ENCODE measurements at places on chromosomes 1 and 21.

DNA sequence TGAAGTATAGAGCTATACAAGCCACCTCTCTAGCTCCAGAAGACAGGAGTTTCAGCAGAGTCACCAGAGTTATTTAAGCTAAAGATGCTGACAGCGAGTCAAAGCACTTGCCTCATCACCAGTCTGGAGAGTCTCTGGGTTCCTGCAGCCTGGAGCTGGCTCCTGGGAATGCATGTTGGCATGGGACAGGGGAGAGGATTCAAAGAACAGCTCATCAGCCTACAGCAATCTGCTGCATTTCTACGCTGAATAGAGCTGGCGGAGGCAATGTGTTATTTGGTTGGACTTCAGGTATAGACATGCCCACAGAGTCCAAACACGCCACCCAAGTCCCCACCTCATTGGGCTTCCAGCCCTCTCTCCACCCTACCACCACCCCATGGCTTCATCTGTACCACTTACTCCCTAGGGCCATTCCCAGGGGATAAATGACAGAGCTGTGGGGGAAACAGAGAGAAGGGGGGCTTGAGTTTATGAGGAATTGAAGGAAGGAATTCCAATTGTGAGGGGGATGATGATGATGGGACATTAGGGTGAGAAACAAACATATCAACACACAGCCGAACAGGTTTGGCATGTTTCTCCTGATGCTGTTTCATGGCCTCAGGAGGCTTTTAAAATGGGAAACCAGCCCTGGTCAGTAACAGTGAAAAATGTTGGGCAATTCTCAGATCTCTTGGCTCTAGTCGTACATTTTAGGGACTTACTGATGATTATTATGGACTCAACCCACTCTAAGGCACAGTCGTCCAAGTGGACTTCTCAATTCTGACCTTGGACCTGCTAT lies 58.4 kb downstream of the PLEKHA6 start:
- no peak for DNase-seq

GRCh38 chr1:91057784-91058183 lies 35.9 kb upstream of the ZNF644 start:
- no peak for DNase-seq

DNA sequence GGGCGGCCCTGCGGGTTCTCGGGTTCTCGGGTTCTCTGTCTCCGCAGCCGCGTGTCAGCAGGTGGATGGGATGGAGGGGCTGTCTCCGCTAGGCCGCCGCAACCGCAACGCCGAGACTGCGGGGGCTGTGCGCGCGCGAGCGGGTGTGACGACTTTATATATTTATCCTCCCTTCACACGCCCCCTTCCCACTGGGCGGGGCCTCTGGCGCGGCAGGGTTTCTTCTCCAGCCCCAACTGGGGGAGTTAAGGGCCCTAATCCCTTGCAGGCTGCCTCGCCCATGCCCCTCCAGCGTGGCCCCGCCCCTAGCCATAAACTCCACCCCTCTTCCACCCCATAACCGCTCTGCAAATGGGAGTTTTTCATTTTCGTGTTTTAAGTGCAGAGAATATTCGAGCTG lies 3.4 kb downstream of the IGSF21 start:
- no peak for DNase-seq

DNA sequence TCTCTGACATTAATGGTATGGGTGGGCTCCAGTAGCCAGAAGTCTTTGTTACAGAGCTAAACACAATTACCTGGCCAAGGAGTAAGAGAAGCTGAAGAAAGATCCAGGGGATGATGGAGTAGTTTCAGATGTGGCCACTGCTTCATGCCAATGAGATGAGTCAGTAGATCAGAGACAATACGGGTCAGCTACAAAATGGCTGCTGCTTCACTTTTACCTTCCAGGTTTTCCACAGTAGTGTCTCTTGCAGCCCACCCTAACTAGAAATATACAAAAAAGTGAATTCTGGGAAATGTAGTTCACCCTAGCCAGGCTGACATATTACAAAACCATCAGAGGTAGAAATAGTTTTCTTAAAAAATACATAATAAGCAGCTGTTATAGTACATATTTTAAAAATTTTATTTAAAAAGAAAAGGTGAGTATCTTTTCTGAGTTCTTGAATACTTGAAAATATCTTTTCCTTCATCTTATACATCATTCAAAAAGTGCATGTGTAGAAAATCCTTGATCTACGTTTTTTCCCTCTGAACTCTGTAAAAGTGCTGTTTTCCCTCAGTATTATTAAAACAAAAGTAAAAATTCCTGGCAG lies 36.1 kb downstream of the LRIF1 start:
- DNase-seq: no peak

- no peak for DNase-seq
These were observed 21.7 kb downstream of the CASZ1 start for GRCh38 chr1:10774615-10775310.

GRCh38 chr1:150017206-150017750 lies 6.8 kb upstream of the OTUD7B start:
- DNase-seq: no peak

GRCh38 chr1:157161901-157162300 lies 23.7 kb upstream of the ETV3 start:
- DNase-seq: no peak

DNA sequence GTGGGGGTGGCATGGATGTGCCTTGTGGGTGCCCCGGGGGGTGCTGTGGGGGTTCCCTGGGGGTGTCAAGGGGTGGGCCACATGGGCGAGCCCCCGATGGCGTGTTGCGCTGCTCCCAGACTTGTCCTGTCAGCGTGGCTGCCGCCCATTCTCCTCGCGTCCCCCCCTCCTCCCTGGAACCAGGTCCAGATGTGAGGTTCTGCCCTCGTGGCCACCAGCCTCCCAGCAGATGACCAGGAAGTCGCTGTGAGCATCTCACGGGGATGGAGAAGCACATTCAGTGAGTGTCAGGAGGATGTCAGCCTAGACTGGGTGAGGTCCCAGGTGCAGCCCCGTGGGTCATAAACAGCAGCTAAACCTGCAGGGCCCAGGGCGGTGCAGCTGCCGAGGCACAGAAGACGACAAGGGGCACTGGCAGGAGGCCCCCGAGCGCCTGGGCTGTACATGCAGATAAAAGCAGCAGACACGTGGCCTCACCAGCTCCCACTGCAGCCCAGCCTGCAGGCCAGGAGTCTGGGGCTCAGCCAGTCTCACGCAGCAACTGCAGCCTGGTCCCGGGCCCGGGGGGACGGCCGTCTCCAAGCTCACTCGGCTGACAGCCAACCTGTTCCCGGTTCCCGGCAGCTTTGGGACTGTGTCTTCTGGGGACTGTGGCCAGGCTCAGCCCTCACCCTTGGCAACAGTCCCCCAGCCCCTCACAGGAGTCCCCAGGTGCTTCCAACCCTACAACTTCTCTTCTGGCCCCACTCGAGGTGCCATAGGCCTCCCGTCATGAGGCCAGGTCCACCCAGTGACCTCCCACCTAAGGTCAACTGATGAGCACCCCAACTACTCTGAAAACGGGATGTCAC lies 17.5 kb upstream of the COL6A2 start:
- no peak for DNase-seq

DNA sequence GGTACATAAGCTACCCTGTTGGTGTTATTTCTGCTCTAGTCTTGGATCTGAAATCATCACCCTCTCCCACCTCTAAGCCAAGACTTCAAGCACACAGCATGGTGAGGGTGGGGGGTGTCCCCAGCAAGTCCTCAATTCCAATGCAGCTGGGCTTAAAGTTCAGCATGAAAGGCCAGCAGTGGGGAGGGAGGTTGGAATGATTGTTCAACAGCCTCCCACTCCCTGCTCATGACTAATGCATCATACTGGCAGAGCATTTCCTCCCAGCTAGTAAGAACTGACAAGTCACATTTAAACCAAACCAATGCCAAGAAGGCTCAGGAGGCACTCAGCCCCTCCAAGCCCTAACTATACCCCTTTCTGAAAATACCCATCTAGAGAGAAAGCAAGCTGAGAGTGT lies 50.1 kb downstream of the TIAM1 start:
- DNase-seq: no peak

DNA sequence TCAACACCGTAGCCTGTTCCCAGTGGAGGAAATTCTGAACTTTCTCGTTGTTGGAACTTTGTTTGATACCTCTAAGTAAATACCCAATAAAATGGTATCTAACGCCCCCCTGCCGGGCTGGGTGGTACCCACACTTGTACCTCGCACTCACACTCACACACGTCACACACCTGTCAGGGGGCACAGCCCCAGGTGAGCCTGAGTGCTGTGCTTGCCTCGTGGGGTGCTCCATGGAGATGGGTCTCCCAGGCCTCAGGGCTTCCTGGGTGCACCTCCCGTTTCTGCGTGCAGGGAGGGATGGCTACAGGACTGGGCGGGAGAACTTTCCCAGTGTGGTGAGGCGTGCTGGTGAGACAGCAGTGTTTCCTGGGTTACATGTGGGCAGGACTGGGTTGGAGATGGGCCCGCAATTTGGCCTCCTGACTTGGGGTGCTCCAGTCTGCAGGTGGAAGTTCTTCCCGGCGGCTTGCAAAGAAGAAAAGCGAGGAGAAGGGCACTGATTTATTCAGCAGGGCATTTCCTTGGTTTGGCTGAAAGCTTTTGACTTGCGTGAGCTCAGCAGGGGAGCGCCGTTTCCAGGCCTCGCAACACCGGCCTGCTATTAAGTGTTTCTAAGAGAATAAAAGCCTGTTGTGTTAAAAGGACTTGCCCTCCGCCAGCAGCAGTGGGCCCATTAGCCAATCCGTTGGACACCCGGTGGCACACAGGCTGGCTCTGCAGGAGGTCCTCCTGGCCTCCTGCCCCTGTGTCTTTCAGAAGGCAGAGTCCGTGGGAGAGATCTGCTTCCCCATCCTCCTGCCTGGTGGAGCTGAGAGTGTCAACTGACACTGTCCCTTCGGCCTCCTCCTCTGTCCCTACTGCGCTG lies 79.7 kb downstream of the KIF26B start:
- DNase-seq: no peak

DNA sequence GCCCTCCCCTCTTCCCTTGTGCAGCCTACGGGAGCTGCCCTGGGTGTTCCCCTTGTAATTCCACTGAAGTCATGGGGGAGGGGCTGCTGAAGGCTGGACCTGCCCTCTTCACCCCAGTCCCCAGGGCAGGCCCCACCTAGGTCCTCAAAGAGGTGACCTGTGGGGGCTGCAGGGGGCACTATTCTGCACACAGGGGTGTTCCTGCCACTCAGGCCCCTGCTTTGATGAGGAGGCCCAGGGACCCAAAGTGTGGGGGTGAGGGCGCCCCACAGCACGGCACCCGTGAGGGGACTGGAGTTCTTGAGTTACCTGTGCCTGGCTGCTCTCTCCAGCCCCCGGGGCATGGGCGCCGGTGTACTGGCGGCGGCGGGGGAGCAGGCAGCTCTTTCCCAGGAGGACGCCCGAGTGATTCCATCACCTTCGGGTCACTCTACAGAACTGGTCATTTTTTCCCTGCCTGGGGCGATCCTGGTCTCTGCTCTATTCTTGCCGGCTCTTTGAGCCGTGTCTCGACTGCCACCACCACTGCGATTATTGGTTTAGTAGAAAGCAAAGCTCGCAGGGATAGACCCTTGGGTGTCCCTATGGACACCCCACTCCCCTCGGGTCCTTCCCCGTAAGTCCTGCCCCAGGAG lies 6.9 kb upstream of the PRDM16 start:
- no peak for DNase-seq

DNA sequence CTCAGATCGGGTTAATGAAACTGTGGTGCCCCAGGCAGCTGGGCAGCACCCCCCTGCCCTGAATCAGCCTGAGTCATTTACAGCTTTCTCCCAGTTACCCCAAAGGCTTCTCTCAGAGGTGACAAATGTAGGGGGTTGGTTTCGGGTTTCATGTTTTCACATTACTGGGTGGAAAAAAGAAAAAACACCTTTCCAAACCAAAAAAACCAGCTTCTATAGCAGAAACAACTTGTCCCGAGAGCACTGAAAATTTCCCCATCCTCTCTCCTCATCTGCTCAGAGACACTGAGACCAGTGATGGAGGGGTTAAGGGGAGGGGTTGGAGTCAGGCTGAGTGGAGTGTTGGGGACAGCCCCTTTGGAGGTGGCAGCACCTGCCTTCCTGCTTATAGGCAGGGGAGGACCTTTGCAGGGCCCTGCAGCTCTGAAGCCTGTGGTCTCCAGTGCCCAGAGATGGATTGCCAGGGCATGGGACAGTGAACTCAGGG lies 15.6 kb downstream of the UTP11 start:
- DNase-seq: no peak

DNA sequence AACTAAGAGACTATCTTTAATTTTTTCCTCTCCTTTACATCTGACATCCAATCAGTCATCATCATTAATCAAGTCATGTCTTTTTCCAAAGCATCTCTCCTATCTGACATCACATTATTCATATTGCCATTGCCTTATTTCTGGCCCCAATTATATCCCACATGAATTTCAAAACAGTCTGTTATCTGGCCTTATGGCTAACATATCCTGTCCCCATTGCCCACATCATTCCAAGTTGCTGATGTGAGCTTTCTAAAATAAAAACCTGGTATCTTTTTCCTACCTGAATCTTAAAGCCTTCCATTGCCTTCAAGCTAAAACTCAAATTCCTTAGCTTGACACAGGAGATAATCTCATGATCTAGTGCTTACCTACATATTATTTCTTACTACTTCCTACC lies 283.9 kb downstream of the LRRC40 start:
- DNase-seq: no peak

GRCh38 chr1:160291248-160292220 lies 6.6 kb upstream of the PEX19 start:
- peak; percentile 67 for DNase-seq

DNA sequence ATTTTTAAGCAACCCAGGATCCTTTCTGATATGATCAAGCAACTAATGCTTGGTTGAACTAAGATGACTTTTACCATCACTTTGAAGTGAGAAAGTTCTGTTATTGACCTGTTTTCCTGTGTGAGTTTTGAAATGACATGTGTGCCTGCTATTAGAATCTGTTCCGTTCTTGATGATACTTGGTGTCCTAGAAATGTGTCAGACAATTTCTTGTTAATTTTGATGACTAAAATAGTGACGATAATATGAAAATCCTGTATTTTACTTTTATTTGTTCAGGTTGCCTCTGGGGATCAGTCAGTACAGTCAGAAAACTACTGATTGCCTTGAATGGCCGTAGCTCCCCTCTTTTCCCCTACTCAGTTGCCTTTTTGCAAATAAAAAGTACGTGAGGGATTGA lies 228.0 kb downstream of the RYR2 start:
- no peak for DNase-seq

Data from activated gamma-delta T cell treated with Interleukin-2 at 50 U/mL for 16 hours (primary cell).